ENCODE measurements at places on chromosomes 13 and 19.

DNA sequence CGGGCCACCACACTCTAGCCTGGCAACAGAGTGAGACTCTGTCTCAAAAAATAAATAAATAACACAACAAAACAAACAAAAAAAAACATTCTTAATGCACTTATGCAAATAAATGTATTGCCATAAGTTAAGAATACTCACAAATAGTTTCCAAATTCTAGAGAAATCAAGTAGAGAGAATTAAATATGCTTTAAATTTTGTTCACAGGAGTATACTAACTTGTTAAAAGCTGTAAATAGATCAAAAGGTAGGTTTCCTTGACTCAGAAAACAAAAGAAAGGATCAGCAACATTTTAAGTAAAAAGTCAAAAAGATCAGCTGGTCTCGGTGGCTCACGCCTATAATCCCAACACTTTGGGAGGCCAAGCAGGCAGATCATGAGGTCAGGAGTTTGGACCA, 50.5 kb upstream of the ZNF429 start:
- no peak for DNase-seq

DNA sequence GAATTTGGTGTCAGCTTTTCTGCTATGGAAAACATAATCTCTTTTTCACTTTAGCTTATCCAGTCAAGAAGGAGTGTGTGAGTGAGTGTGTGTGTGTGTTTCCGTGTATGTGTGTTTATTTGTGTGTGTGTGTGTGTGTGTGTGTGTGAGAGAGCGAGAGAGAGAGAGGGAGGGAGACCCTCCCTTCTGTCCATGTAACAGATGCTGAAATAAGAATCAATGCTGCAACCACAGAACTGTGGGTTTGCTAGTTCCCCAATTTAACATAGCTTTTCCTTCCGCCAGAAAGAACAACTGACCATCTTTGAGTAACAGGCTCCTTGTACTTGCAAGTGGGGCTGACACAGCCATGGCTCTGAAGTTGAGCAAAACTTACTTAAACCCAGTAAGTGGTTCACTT, 5.2 kb downstream of the LCP1 start:
- no peak for DNase-seq

GRCh38 chr13:99418843-99419140, 82.5 kb upstream of the TM9SF2 start:
- DNase-seq, result no peak

- DNase-seq, result no peak
These were observed 20.8 kb upstream of the ZNF181 start for GRCh38 chr19:34713262-34713637.

- DNase-seq, result no peak
These were observed 315.9 kb downstream of the DNAJC15 start for GRCh38 chr13:43339145-43339804.

- no peak for DNase-seq
These were observed 20.8 kb upstream of the ZNF266 start for GRCh38 chr19:9456018-9456689.
